ENCODE measurements at places on chromosomes 11 and 22.

- no peak for DNase-seq
These were observed 298.9 kb downstream of the BUD13 start for GRCh38 chr11:116473790-116474346.

GRCh38 chr22:38247713-38248112 lies 25.1 kb downstream of the TMEM184B start:
- no peak for DNase-seq

- no peak for DNase-seq
These were observed 40.6 kb downstream of the FANCF start for GRCh38 chr11:22584976-22585375.

- no peak for DNase-seq
These were observed 969.6 kb downstream of the BRD1 start for GRCh38 chr22:48858121-48858520.

GRCh38 chr11:43315966-43316365 lies 4.2 kb downstream of the API5 start:
- no peak for DNase-seq

DNA sequence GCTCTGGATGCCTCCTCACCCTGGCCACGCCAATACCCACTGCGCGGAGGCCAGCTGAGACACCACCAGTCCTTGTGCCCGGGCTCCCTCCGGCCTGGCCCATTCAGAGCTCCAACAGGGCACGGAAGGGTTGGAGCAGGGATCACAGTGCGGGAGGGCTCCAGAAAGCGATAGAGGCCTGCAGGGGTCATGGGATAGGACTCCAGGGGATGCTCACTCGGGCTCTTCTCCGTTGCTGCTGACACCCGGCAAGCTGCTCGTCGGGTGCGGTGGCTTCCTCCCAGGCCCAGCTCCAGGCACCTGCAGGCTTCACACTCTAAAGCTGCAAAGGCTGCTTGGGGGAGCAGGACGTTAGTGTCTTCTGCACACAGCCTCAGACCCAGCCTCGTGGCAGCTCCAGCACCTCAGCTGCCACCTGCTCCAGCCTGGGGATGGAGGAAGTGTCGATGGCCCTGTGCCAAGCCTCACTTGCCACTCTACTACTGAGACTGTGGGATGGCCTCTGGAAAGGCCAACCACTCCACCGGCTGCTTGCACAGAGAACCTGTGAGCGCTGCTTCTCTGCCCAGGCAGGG lies 10.6 kb downstream of the WNT7B start:
- no peak for DNase-seq
